Activated T-helper 1 cell treated with anti-CD3 and anti-CD28 coated beads, Interleukin-12 subunit alpha, Interleukin-12 subunit beta, Interleukin-2, Interleukin-4 antibody, amounts not matched to agents 30 ng/mL and 10 ng/mL and 1 ng/mL, durations not matched to agents 14 hours and 24 hours and 36 hours (primary cell): ENCODE measurements at places on chromosomes 1 and 21.

- DNase-seq = no peak
These were observed 62.5 kb downstream of the WNT9A start for GRCh38 chr1:227885135-227885647.

DNA sequence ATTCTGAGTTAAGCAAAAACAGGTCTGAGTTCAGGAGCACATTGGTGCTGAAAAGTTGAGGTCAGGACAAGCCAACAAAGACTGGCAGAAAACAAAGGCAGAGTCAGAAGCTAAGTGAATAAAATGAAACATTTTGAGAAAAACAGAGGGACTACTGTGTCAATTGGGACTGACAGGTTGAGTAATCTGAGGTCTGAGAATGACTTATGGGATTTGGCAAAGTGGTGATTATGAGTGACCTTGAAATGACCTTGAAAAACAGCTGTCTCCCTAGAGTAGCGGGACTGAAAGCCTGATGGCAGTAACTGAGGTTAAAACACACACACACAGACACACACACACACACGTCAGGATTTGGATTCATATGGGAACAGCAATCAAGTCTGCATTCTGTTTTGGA, 8.8 kb upstream of the COG2 start:
- DNase-seq = no peak

- no peak for DNase-seq
These were observed 139.2 kb upstream of the SYT6 start for GRCh38 chr1:114292835-114293234.

GRCh38 chr1:53548031-53548491, 88.9 kb downstream of the DMRTB1 start:
- no peak for DNase-seq

GRCh38 chr1:55632906-55633305, 417.7 kb upstream of the USP24 start:
- no peak for DNase-seq

DNA sequence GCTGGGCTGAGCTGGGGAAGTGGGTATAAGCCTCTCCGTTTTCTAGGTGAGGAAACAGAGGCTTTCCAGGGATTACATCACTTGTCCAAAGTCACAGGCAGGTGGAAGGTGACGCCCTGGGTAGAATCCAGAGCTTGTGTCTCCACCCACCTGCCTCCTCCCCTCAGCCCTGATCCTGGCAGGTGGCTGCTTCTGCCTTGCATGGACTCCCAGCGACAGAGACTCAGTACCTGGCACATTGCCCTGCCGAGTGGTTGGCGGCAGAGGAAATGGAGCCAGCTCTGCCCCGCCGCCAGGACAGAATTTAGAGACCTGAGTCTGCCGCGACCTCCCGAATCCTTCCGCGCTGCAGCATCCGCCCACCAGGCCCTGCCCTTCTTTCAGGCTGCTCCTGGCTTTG, 2.1 kb downstream of the PLA2G2E start:
- DNase-seq = no peak

DNA sequence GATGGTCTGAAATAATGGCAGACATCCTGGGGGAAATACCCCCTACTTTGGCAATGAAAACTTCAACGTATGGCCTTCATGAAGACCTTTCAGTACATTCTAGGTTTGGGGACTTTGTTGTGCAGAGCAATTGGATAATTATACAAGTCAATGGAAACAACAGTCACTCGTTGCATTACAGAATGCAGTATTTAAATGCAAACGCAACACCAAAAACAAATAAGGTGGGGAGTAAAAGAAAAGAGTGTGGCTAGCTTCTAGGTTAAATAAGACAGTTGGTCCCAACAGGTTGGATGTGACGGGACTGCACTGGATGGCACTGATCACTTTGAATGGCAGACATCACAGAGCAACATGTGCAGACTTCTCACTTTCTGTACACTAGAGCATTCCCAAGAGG, 358.3 kb upstream of the GREM2 start:
- DNase-seq = no peak

GRCh38 chr1:1536019-1536937, 4.1 kb downstream of the TMEM240 start:
- DNase-seq = no peak

GRCh38 chr1:3564921-3565831, 46.1 kb downstream of the MEGF6 start:
- no peak for DNase-seq

DNA sequence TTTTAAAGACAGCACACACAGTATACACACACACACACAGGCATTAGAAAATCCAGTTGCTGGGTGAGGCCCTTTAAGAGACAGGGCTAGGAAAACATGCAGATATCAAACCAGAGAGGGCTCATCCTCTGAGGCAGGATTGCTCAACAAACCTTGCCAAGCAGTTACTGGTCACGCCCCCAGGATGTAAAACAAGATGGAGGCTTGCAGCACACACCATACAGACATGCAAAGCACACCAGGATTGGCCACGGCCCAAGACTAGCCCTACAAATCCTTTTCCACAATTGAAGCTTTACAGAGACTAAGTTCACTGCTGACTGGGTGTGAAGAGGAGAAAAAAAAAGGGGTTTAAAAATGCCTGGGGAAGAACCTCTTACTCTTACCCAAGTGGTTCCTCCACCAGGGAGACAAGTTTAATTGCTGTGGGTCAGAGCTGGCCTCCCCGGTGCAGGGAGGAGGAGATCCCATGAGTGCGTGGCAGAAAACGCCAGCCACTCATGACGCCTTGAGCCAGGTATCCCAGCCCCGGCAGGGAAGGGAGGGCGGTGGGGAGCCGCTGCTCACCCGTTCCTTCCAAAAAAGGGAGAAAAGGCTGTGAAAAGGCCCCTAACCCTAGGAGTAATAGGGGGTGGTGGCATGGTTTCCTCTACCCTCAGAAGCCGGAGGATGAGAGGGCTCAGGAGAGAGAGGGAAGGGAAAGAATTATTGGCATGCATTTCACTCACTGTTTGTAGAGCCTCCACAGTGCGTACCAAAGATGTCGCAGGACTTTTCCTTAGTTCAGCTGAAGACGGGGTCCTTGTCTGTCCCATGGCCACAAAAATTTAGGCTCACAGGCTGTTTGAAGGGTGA, 594.6 kb upstream of the ZP4 start:
- no peak for DNase-seq

DNA sequence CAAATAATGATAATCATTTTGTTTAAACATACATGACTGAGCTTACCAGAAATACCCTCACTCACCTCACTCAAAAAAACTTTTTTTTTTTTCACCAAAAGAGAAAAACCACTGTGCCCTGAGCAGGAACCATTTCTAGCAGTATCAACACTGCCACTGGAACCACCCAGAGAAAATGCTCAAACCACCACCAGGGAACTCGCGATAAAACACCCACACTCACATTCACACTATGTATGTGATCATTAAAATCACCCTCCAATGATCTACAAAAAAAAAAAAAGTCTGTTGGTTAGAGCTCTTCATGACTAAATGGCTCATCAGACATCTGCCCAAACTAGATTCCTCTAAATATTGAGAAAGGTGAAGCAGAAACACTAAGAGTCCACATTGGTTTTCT, 11.5 kb downstream of the TIAM1 start:
- no peak for DNase-seq
